Kidney (tissue), 22 donors: ENCODE measurements at places on chromosomes 7 and 10. TPM values are rescaled to one million over a fixed set of nuclear protein-coding genes. Genes with fewer than 3 reads are reported as not detected.
A peak's percentile ranks its signal among the peaks of the same experiment; 100 is the strongest.

- no peak for DNase-seq
These were observed 66.3 kb downstream of the CREB5 start for GRCh38 chr7:28478656-28479055.

DNA sequence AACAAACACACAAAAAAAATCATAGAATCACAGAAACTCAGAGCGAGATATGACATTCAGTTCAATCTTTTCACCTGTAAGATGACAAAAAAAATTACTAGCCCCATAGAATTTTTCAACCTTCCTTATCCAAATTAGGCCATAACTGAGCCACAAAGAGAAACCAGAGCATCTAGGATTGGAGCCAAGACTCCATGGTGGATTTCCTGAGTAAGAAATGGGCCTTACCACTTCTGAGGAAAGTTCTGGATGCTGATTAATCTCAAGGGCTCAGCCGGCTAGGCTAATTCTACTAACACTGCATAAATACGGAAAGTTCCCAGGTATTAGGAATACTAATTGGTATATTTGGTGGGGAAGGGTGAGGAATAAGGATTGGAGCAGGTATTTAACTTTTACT lies 16.8 kb downstream of the LIPM start:
- DNase-seq: no peak

CRHR2 gene
- total RNA-seq: not detected

OR2A5 gene
- total RNA-seq: not detected

DNA sequence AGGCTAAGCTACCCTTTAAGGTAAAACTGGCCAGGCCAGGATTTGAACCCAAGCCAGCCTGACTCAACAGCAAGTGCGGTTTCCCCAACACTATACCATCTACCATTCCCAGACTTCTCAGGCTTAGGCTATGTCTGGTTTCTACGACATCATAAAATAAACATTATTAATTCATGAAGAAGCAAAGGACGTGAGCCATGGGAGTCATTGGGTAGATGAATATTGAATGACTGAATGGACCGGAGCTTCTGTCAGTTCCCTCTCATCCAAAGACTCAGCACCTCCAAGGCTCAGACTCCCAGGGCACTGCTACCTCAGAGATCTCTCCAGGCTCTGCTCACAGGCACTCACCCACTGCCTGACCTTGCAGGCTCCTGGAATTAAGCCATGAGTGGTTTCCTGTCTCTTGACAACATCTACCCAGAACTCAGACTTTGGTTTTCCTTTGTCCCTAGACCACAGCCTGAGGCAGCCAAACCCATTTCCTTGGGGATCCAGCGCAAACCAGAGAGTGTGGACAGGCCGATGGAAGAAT lies 64.6 kb upstream of the STEAP1B start:
- DNase-seq: no peak

DNA sequence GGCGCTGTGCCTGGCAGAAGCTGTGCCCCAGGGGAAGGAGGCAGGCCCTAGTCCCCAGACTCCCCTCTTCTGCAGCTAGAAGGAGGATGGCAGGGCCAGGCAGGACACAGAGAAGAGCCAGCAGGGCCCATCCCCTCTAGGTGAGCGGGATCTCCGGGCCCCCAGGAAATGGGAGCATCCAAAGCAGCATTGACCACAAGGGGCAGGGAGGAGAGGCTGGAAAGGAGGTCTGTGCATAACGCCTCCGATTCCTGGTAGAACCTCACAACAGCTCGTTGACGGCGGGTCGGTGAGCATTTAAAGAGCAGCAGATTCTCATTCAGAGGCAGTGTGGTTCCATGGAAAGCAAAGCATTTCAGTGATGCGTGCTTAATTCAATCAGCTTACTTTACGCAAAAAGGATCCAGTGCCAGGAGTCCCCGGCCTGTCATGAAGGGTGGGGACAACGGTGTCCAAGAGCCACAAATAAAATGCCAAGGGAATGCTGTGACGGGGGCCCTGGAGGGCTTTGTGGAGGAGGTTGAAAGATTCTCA lies 41.0 kb downstream of the CLRN3 start:
- no peak for DNase-seq

- no peak for DNase-seq
These were observed 18.0 kb upstream of the INHBA start for GRCh38 chr7:41720886-41721285.

ITGA8 gene
- total RNA-seq: 22.1 TPM

TRPV6 gene
- 4.4 TPM for total RNA-seq

ACHE gene
- total RNA-seq: 3.6 TPM

DNA sequence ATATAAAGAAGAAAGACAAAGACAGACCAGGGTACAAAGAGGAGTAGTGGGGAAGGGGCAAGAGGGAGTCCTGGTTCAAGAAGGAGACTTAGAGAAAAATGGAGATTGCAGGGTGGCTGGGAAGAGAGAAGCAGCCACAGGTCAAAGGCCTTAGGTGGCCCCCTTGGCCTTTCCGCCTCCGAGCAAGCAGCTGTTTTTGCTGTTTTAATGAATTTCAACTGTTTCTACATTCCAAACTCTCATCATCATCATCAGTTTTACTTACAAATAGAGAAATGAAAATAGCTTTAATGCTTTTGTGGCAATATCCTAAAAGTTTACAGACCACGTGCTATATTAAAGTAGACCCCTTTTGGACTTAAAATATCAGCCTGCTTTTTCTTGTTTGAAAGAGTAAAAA lies 399.7 kb downstream of the EXOC4 start:
- no peak for DNase-seq

- no peak for DNase-seq
These were observed 7.0 kb downstream of the ALOX5 start for GRCh38 chr10:45380903-45381620.

- DNase-seq: peak; percentile 97
These were observed 135.8 kb downstream of the NRBF2 start for GRCh38 chr10:63268798-63269503.

HTR5A gene
- not detected for total RNA-seq

DNA sequence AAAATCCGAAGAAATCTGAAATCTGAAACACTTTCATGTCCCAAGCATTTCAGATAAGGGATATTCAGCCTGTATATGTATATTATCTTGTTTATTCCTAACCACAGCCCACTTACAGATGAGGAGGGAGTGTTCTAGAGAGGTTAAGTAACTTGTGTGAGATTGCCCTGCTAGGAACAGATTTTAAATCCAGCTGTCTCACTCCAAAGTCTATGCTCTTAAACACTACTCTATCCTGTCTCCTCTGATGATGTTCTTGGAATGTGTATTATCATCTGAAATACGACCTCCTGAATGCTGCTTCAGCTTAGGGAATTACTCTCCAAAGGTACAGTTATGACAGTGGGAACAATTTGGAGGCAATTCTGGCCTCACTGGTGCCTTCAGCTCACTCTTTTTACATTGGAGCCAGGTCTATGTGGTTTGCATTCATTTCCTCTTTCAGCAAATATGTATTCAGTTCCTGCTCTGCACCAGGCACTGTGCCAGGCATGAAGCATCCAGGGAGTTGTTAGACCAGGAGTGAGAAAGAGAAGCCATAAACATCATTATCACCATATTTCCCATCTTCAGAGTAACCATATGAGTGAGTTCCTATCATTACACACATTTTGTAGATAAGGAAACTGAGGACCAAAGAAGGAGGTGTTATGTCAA lies 70.2 kb downstream of the NOC3L start:
- DNase-seq: no peak

SPDYE2B gene
- total RNA-seq: not detected

DNA sequence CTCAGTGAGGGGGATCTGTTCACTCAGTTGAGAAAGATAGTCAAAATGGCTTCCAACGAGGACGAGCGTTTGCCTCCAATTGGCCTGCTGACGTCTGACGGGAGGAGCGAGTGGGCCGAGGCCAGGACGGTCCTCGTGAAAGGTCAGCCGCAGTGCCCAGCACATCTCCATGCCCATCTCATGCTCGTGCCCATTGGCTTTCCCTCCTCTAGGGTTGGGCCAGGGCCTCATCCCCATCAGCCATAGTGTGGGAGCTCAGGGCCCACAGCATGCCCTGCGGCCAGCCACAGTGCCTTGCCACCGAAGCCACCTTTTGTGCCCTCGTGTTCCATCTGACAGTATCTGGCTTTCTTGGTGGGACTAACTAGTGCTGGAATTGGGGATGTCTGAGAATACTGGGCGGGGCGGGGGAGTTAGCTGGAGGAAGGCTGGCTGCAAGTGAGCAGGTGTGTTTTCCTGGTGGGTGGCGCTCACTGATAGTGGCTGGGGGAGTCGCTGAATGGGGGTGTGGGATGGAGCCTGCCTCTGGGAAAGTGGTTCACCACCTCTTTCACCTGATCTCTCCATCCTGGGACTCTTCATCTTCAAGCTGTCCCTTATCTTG lies 13.9 kb downstream of the CHAT start:
- peak; percentile 15 for DNase-seq

FEZF1 gene
- total RNA-seq: not detected

DNA sequence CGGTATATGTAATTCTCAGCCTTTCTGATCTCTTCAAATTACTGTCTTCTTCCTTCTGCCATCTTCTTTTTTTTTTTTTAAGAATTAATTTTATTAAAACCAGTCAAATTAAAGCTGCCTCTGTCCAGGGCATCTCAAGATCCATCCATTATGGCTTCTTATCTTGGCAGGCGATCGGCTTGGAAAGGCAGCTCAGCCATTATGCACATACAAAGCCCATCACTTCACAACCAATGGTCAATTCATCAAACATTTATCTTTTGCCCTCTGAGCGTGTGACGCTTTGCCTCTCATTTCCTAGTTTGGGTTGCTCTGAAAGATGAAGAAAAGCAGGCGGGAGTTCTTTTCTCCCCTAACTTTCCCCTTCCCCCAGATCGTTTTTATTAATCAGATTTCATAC lies 591.6 kb downstream of the LRMDA start:
- no peak for DNase-seq

- no peak for DNase-seq
These were observed 11.2 kb downstream of the MXI1 start for GRCh38 chr10:110218632-110219031.

GRCh38 chr10:47322300-47323061 lies at the start of gene GDF2:
Gene GDF2, plus strand, starts transcription at chr10:47322454. Its CDS starts 215 bp downstream, at chr10:47322669.
- no peak for DNase-seq

DNA sequence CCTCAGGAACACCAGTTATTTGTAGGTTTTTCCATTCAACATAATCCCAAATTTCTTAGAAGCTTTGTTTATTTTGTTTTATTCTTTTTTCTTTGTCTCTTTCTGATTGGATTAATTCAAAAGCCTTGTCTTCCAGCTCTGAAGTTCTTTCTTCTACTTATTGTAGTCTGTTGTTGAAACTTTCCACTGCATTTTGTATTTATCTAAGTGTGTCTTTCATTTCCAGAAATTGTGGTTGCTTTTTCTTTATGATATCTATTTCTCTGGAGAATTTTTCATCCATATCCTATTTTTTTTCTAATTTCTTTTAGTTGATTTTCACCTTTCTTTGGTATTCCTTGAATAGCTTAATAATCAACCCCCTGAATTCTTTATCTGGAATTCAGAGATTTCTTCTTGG lies 58.5 kb downstream of the SLC18A2 start:
- DNase-seq: no peak

SEC24C gene
- 66.9 TPM for total RNA-seq

GRCh38 chr7:125877246-125877645 lies 947.6 kb upstream of the POT1 start:
- no peak for DNase-seq

DNA sequence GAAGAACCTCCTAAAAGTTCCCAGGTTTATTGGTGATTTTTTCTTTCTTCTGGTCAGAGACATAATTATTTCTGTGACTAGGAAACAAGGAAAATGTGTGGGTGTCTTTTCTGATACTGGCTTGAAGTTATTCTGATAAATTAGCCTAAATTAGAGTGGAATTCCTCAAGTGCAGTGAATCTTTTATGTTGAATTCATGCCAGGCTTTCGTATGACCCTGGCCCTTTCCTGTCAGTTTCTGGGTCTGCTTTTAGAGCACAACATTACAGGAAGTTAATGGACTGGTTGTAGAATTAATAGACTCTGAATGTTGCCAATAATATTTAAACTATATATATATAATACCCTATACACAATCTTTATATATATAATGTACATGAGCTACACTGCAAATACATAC lies 230.6 kb upstream of the KIAA1217 start:
- DNase-seq: no peak

DNA sequence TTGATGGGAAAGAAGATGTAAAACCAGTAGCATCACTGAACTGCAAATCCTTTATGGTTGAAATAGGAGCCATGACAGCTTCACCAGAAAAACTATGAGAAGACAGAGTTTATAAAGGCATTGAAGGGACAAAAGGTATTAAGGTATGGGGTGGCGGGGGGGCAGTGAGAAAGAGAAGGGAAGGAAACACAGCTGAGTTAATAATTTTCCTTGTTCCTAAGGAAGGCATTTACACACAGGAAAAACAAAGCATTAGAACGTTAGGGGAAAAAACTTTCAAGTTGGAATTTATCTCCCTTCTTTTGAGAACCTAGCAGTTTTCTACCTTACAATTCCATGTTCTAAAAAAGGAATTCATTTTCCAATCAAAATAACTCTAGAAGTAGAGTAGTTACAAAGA lies 4.4 kb downstream of the LARP4B start:
- DNase-seq: no peak

COBL gene
- 42.7 TPM for total RNA-seq

AGR2 gene
- total RNA-seq: 164 TPM

ZNF282 gene
- 24.5 TPM for total RNA-seq

UTF1 gene
- total RNA-seq: not detected

DNA sequence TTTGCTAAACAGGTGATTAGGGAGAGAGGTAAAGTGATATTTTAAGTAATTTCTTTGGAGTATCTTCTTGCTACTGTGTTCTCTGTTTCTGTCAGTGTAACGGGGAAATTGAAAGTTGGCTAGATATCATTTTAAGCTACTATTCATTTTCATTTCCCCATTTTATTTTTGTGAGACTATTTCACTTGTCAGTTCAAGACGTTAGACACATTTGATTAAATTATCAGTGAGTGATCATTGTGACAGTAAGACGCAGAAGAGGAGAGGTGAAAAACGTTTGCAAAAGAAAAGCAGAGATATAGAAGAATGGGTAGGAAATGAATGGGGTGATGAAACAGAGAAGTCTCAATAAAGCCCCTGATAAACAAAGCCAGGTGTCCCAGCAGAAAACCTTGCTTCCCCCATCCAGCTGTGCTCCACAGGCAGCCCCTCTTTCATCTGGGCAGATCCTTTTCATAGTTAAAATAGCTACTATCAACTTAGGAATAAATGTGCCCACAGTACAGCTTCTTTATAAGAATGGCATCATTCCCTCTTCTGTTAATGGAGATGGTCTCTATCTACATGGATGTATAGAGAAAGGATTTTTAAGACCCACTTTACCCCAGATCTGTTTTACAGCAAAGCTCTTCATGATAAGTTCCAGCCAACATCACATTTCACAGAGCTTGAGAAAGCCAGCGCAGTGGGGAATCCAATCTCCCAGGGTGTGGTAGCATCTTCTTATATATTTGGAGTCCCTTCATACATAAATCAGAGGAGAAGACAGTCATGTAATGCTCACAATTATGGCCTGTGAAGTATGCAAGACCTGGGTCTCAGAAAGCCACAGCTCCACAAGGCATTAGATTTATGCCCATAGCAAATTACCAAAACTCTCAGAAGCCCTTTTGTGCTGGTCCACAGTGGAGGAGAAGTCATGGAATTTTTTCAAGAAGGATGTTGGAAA lies 138.1 kb upstream of the ITGB1 start:
- no peak for DNase-seq

NEURL1 gene
- total RNA-seq: 1.2 TPM

- no peak for DNase-seq
These were observed 6.2 kb downstream of the BUB3 start for GRCh38 chr10:123160311-123160980.

- no peak for DNase-seq
These were observed 477.4 kb upstream of the FZD8 start for GRCh38 chr10:36119455-36119854.

- no peak for DNase-seq
These were observed 38.4 kb upstream of the NPFFR1 start for GRCh38 chr10:70321897-70322890.

- no peak for DNase-seq
These were observed 36.6 kb downstream of the SHH start for GRCh38 chr7:155775691-155776090.
